ENCODE measurements at places on chromosomes 2 and 18.
A peak's percentile ranks its signal among the peaks of the same experiment; 100 is the strongest.

GRCh38 chr2:230661072-230661957, 51.3 kb upstream of the CAB39 start:
- DNase-seq: no peak

DNA sequence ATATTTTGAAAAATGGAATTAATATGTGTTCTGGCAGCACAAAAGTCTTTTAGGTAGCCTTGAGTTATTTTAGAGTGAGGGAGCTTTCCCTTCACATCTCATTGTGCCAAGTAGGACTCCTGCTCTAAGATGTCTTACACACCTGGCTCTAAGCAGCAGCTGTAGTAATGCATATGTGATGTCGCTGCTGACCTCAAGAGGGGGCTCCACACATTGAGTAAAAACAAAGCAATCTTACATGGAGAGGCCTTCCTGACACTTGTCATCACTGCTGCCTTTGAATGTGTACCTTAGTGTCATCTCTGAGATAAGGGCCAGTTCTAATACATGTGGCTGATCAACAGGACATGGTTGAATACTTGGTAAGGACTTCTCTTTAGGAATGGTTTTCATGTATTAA, 75.8 kb downstream of the ACTR3 start:
- no peak for DNase-seq

GRCh38 chr18:27707201-27707600, 469.7 kb downstream of the CDH2 start:
- no peak for DNase-seq

GRCh38 chr2:7452110-7452876, 535.1 kb downstream of the RNF144A start:
- DNase-seq: no peak

DNA sequence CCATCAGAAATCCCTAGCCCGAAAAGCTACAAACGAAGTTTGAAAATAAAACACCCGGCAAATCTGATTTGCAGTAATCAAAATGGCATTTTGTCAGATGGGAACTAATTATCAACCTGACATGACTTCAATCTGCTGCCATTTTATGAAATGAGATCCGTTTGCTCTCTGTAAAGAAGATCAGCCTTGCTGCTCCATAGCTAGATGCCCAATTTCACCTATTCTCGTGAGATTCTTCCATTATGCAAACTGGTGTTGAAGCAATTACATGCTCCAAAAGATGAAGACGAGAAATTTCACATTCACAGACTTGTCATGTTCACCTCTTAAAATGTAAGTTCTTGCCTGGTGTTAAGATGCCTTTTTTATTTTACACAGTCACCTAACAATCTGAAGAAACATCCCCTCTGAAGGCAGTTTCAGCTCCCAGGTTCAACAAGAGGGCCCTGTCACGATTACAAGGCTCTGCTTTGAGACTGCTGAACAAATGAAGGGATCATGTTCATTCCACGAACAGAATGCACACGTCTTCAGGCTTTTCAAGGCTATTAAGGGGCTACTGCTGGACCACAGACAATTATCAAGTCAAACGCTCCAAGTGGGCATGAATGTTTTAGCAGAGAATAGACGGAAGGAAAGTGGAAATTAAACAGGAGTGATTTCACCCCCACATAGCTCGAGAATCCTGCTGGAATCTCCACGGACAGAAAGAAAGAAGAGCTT, 172.6 kb upstream of the PID1 start:
- no peak for DNase-seq

DNA sequence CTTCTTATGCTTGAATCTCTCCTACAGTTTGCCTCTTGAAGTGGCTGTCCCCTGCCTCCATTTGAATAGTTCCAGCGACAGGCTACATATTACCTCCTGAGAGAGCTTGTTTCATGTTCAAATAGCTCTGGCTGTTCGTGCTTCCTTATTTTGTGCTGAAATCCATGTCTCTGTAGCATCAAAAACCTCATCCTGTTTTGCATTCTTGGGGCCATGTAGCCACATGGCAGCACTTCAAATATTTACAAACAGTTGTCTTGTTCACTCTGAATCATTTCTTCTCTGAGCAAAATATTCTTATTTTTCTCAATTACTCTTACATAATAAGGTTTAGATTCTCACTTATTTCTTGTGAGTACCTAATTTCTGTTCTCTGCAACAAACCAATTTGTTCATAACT, 1243.1 kb upstream of the NXPH2 start:
- DNase-seq: no peak

DNA sequence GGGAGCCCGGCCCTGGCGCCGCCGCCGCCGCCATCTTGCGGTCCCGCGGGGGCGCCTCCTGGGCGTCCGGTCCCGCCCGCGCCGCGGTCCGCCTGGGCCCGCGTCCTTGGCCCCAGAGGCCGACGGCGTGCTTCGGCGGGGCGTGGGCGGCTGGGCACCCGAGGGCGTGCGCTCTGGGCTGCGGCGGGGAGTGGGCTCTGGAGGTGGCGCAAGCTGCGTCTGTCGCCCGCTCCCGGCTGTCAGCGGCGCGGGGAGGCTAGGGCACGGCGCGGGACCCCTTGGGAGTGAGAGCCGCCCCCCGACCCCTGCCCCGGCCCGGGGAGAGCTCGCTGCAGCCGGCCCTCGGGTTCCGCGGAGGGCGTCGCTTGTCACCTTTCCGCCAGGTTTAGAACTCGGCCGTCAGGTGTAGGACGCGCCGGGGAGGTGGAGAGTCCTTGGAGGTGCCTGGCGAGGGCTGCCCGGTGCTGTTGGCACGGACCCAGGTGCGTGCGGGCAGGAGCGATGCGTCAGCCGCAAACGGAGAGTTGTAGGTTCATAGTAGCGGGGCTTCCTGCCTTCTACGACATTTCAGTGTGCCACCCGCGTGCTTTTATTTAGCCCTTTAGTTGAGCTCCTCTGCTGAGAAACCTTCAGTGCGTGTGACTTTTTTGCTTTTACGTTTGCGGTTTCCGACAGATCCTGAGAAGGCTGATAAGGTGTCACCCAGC, 921 bp downstream of the VAPA start:
- peak; percentile 51 for DNase-seq

- no peak for DNase-seq
Measured at GRCh38 chr2:196172951-196173350, 1.6 kb upstream of the STK17B start.

- DNase-seq: no peak
Measured at GRCh38 chr2:163554864-163555263, 180.9 kb downstream of the FIGN start.

GRCh38 chr2:239596253-239596652, 195.4 kb upstream of the HDAC4 start:
- no peak for DNase-seq

GRCh38 chr2:190576573-190576972, 42.1 kb upstream of the NEMP2 start:
- DNase-seq: no peak

- DNase-seq: no peak
Measured at GRCh38 chr2:186605041-186605440, 15.2 kb downstream of the ITGAV start.

GRCh38 chr2:74111380-74111779, 36.3 kb downstream of the BOLA3 start:
- DNase-seq: no peak

DNA sequence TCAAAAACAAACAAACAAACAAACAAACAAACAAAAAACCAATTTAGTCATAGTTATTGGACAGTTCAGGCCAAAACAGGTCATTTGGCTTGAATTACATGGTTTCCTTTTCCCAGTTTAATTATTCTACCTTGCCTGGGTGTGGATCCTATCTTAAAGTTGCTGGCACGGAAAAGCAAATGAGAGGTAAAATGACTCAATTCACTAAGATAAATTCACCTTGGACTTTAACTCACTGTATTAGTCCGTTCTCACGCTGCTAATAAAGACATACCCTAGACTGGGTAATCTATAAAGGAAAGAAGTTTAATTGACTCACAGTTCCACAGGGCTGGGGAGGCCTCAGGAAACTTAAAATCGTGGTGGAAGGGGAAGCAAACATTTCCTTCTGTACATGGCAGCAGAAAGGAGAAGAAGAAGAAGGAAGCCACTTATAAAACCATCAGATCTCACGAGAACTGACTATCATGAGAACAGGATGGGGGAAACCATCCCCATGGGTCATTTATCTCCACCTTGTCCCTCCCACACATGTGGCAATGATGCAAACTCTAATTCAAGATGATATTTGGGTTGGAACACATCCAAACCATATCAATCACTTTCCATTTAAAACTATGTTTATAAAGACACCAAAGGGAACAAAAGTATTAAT, 22.5 kb upstream of the TRAPPC8 start:
- no peak for DNase-seq

- DNase-seq: no peak
Measured at GRCh38 chr2:36775261-36775660, 78.8 kb downstream of the VIT start.

DNA sequence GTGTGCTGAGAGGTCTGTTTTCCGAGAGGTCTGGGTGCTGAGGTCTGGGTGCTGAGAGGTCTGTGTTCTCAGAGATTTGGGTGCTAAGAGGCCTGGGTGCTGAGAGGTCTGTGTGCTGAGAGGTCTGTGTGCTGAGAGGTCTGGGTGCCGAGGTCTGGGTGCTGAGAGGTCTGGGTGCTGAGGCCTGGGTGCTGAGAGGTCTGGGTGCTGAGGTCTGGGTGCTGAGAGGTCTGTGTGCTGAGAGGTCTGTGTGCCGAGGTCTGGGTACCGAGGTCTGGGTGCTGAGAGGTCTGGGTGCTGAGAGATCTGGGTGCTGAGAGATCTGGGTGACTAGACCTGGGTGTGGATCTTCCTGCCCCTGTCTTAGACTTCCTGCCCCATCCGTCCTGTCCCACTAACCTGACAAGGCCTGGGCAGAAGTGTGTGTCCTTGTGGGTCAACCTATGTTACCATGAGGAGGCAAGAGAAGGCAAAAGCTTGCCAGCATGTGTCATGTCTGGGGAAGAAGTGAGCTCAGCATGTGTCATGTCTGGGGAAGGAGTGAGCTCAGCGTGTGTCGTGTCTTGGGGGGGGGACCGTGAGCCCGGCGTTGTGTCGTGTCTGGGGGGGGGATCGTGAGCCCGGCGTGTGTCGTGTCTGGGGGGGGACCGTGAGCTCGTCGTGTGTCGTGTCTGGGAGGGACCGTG, 69.3 kb downstream of the KCNG2 start:
- no peak for DNase-seq

DNA sequence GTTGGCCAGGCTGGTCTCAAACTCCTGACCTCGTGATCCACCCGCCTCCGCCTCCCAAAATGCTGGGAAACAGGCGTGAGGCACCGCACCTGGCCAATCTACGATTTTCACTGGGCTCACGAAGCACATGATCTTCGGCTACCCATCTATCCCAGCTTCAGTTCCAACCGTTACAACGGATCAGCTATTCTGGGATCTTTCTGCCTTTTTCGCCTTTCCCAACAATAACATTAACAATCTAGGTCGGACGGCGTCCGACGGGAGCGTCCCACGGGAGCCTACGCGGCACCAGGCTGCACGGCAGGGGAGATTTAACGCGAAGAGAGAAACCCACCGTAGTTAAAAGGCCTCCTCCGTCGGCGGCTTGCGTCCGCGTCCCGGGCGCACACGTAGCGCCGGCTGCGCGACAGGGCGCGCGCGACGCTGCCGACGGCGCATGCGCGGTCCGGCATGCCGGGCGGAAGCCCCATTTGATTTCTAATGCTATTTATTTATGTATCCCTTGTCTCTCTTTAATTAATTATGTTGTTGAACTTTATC, at the start of gene MSL3B:
Gene MSL3B, minus strand, starts transcription at position 394 of the 540 bp plus-strand sequence.
- DNase-seq: peak; percentile 21

- DNase-seq: no peak
Measured at GRCh38 chr18:78918707-78919106, 60.9 kb upstream of the SALL3 start.

DNA sequence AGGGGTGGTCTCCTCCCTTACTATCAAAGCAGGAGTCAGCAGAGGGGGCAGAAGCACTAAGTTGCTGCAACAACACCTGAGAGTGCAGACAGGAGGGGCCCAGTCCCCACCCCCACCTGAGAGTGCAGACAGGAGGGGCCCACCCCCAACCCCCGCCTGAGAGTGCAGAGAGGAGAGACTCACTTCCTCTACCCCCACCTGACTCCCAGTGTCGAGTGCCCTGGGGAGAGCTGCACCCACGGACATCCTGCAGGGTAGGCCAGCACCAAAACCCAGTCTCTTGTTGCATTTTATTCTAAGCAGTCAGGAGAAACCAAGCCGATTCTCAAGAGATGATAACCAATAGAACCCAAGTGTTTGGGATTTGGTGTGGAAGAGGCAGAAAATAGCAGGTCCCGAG, 78.4 kb downstream of the NAPG start:
- DNase-seq: no peak
